Germinal center (tissue), 1 donor: ENCODE measurements at places on chromosomes 2 and 18.

- DNase-seq, result no peak
Measured at GRCh38 chr2:141555876-141556470, 574.8 kb downstream of the LRP1B start.

- DNase-seq, result no peak
Measured at GRCh38 chr2:64924170-64924934, 64.8 kb upstream of the SLC1A4 start.

- no peak for DNase-seq
Measured at GRCh38 chr18:52007105-52007504, 332.9 kb upstream of the DCC start.

GRCh38 chr2:68088940-68089339, 26.1 kb upstream of the C1D start:
- DNase-seq, result no peak

- no peak for DNase-seq
Measured at GRCh38 chr2:113198048-113198789, 24.4 kb downstream of the PSD4 start.

- DNase-seq, result no peak
Measured at GRCh38 chr18:79806976-79807841, 9.5 kb downstream of the KCNG2 start.

GRCh38 chr2:98822301-98823164, 91.6 kb upstream of the MGAT4A start:
- DNase-seq, result peak; percentile 66

GRCh38 chr2:45014016-45014702, 4.9 kb upstream of the SIX2 start:
- peak; percentile 65 for DNase-seq
